ENCODE measurements at places on chromosomes 7 and 10.

GRCh38 chr10:99513061-99513460 is 19.7 kb upstream of the NKX2-3 start:
- DNase-seq: no peak

DNA sequence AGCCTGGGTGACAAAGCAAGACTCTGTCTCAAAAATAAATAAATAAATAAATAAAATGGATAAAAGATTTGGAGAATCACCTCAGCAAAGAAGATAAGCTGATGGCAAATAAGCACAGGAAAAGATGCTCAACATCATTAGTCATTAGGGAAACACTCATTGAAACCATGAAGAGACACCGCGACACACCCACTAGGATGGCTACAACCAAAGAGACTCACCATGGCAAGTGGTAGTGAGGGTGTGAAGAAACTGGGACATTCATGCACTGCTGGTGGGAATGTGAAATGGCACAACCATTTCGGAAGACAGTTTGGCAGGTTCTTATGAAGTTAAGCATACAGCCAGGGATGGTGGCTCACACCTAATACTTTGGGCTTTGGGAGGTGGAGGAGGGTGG is 37.8 kb upstream of the FXYD4 start:
- DNase-seq: no peak

GRCh38 chr7:134435161-134435920 is 23.6 kb downstream of the AKR1B1 start:
- no peak for DNase-seq

DNA sequence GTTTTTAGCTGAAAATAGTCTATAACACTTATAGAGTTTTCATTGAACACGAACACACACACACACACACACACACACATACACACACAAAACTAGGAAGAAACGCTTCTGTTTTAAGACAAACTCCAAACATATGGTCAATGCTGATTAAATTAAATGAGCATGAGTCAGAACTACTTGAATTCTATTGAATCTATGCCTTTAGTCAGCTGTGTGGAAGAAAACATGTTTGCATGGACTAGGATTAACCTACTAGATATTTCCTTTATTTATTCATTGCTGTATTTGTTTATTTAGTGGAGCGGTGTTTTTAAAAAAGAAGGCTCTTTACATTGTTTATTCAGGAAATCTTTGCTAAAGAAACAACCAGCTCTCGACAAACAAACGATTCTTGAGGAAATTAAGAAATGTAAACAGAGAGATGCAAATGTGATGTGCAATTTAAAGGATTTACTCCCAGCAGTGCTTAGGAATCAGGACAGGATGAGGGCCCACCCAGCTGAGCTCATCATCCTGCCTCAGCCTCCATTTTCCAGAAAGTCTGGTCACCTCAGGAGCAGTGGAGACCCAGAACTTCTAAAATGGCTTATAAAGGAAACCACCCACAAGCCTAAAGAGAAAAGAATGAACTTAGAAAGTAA is 83.2 kb downstream of the PDE1C start:
- peak; percentile 19 for DNase-seq
